ENCODE measurements at places on chromosomes 16 and 17. TPM values are rescaled to one million over a fixed set of nuclear protein-coding genes. Genes with fewer than 3 reads are reported as not detected.

Gene CA4
- 0.29 TPM for total RNA-seq

Gene ABCC12
- total RNA-seq, result not detected

Gene AURKB
- total RNA-seq, result 104 TPM

GRCh38 chr16:89485701-89486246, 4.6 kb downstream of the ANKRD11 start:
- no peak for DNase-seq
- H3K27me3 ChIP-seq, result no peaks in the 10 kb centered on the region
- H3K27ac ChIP-seq, result no peak overlapping the region

GRCh38 chr17:82280537-82280936, 7.0 kb upstream of the CSNK1D start:
- no peaks in the 10 kb centered on the region for H3K27me3 ChIP-seq
- H3K36me3 ChIP-seq, result no peaks in the 10 kb centered on the region
- H3K27ac ChIP-seq, result no peak overlapping the region
- peaks cover 8% of the 10 kb centered on the region for H3K4me1 ChIP-seq

- no peaks in the 10 kb centered on the region for H3K4me1 ChIP-seq
- H3K27ac ChIP-seq, result no peak overlapping the region
- no peak for DNase-seq
- peaks cover 18% of the 10 kb centered on the region for H3K36me3 ChIP-seq
- no peak overlapping the region for H3K4me3 ChIP-seq
- no peaks in the 10 kb centered on the region for H3K27me3 ChIP-seq
These were observed 13.3 kb upstream of the SLC6A4 start for GRCh38 chr17:30248786-30249185.

- H3K36me3 ChIP-seq, result no peaks in the 10 kb centered on the region
- DNase-seq, result no peak
- H3K4me3 ChIP-seq, result no peak overlapping the region
- no peaks in the 10 kb centered on the region for H3K4me1 ChIP-seq
- H3K27me3 ChIP-seq, result no peaks in the 10 kb centered on the region
- H3K27ac ChIP-seq, result no peak overlapping the region
These were observed 312.1 kb downstream of the SOX9 start for GRCh38 chr17:72432881-72433280.

DNA sequence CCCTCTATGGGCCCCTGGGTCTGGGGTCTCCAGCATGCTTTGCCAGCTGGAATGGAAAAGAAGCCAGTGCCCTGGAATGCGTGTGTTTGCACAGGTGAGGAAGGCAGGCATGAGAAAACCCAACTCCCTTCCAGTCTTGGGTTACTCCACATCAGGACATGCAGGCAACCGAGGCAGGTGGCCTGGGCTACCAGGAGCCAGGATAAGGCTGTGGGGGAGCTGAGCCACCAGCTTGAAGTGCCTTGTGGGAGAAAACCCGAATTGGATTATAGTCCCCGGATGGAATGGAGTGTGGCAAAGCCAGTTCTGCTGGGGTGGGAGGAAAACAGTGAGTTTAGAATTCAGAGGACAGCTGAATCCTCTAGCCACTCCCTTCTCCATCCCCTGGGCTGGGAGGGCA, 7.2 kb downstream of the SRCIN1 start:
- no peaks in the 10 kb centered on the region for H3K4me1 ChIP-seq
- peaks cover 5% of the 10 kb centered on the region for H3K27me3 ChIP-seq
- H3K27ac ChIP-seq, result no peak overlapping the region

- no peak overlapping the region for H3K27ac ChIP-seq
- H3K4me1 ChIP-seq, result no peaks in the 10 kb centered on the region
- no peak for DNase-seq
- no peak overlapping the region for H3K4me3 ChIP-seq
- H3K36me3 ChIP-seq, result no peaks in the 10 kb centered on the region
These were observed 8.2 kb downstream of the FN3K start for GRCh38 chr17:82743344-82744219.

- H3K27ac ChIP-seq, result no peak overlapping the region
- H3K27me3 ChIP-seq, result no peaks in the 10 kb centered on the region
- H3K4me1 ChIP-seq, result no peaks in the 10 kb centered on the region
These were observed 127.9 kb upstream of the CDH11 start for GRCh38 chr16:65249768-65250167.

- no peaks in the 10 kb centered on the region for H3K27me3 ChIP-seq
- H3K4me3 ChIP-seq, result no peak overlapping the region
- H3K36me3 ChIP-seq, result no peaks in the 10 kb centered on the region
- DNase-seq, result peak; percentile 21
- H3K27ac ChIP-seq, result no peak overlapping the region
These were observed 8.8 kb upstream of the CNOT1 start for GRCh38 chr16:58638148-58639036.

- peaks cover 21% of the 10 kb centered on the region for H3K4me1 ChIP-seq
- no peaks in the 10 kb centered on the region for H3K27me3 ChIP-seq
- peak overlapping the region; percentile 50 for H3K27ac ChIP-seq
- DNase-seq, result peak; percentile 73
- H3K4me3 ChIP-seq, result peak overlapping the region; percentile 93
- peaks cover 2% of the 10 kb centered on the region for H3K36me3 ChIP-seq
These were observed 1.0 kb downstream of the GDE1 start for GRCh38 chr16:19520861-19521331.

DNA sequence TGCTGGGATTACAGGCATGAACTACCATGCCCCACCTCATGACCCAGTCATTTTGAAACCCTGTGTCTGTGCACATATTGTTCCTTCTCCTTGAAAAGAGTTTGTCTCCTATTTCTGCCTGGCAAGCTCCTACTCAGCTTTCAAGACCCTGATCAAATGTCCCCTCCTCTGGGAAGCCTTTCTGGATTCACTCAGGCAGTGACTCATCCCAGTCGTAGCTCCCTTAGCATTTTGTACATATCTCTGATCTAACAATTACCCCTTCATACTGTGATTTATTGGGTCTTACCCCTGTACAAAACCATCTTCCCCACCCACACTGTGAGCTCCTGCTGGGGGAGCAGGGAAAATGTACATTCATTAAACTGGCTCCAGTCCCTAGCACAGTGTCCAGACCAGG, 18.1 kb upstream of the ABCC12 start:
- H3K4me1 ChIP-seq, result no peaks in the 10 kb centered on the region
- no peak overlapping the region for H3K27ac ChIP-seq
- no peaks in the 10 kb centered on the region for H3K36me3 ChIP-seq
- H3K4me3 ChIP-seq, result no peak overlapping the region

DNA sequence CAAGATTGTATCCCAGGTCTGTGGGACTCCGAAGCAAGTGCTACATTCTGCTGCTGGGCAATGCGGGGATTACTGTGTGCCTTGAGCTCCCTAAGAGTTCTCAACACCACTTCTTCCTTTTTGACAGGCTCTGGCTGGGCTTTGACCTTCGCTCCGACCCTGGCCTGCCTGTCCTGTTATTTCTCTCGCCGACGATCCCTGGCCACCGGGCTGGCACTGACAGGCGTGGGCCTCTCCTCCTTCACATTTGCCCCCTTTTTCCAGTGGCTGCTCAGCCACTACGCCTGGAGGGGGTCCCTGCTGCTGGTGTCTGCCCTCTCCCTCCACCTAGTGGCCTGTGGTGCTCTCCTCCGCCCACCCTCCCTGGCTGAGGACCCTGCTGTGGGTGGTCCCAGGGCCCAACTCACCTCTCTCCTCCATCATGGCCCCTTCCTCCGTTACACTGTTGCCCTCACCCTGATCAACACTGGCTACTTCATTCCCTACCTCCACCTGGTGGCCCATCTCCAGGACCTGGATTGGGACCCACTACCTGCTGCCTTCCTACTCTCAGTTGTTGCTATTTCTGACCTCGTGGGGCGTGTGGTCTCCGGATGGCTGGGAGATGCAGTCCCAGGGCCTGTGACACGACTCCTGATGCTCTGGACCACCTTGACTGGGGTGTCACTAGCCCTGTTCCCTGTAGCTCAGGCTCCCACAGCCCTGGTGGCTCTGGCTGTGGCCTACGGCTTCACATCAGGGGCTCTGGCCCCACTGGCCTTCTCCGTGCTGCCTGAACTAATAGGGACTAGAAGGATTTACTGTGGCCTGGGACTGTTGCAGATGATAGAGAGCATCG, 2.4 kb downstream of the SLC16A13 start:
- no peaks in the 10 kb centered on the region for H3K27me3 ChIP-seq
- no peaks in the 10 kb centered on the region for H3K36me3 ChIP-seq
- H3K4me3 ChIP-seq, result no peak overlapping the region
- no peak for DNase-seq
- H3K27ac ChIP-seq, result no peak overlapping the region
- peaks cover 37% of the 10 kb centered on the region for H3K4me1 ChIP-seq

- H3K36me3 ChIP-seq, result peaks cover 5% of the 10 kb centered on the region
- no peak overlapping the region for H3K4me3 ChIP-seq
- H3K27ac ChIP-seq, result no peak overlapping the region
- DNase-seq, result no peak
- no peaks in the 10 kb centered on the region for H3K27me3 ChIP-seq
- no peaks in the 10 kb centered on the region for H3K4me1 ChIP-seq
These were observed 27.3 kb downstream of the SMYD4 start for GRCh38 chr17:1802429-1802828.

DNA sequence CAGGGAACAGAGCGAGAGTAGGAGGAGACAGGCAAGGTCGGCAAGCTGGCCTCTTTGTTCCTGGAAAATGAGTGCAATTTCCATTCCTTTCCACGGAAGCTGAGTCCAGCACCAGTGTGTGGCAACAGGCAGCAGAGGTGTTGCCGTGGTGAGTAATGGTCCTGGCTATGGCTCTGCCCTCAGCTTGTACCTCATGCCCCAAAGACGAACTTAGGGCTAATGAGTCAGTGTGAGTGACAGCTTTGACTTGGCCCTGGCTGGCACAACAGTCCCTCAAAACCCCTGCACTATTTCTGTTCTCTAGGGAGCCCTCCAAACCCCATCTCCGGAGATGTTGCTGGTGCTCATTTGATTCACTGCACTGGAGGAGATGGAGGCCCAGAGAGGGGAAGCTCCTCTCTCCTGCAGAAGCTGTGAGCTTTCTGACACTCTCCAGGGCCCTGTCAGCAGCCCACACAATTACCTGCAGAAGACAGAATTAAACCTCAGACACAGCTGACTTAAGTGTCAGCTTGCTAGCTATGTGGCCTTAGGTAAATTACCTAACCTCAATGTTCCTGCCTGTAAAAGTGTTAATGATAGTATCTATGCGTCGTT, 129.9 kb downstream of the TMEM132E start:
- no peaks in the 10 kb centered on the region for H3K4me1 ChIP-seq
- H3K27me3 ChIP-seq, result no peaks in the 10 kb centered on the region
- DNase-seq, result no peak
- no peak overlapping the region for H3K4me3 ChIP-seq

DNA sequence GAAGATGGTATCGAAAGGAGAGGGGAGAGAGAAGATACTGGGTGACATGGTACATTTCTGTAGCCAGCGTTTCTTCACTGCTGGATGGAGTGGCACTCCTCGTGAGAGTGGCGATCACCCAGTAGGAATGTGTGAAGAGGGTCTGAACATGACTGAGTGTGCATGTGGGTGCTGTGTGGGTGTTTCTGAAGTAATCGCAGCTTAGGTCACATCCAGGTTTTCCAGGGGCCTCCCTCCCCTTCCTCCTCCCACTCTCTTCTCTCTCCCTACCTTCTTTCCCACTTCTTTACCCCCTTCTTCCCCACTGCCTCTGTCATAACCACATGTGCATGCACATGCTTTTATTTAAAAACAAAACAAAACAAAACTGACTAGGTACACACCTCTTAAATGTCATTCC, 1.8 kb downstream of the CLEC3A start:
- H3K27ac ChIP-seq, result no peak overlapping the region
- H3K4me1 ChIP-seq, result no peaks in the 10 kb centered on the region
- H3K27me3 ChIP-seq, result no peaks in the 10 kb centered on the region
- H3K4me3 ChIP-seq, result no peak overlapping the region

Data from endothelial cell of umbilical vein (primary cell).